ENCODE measurements at places on chromosomes 2 and 18. TPM values are rescaled to one million over a fixed set of nuclear protein-coding genes. Genes with fewer than 3 reads are reported as not detected.

DNA sequence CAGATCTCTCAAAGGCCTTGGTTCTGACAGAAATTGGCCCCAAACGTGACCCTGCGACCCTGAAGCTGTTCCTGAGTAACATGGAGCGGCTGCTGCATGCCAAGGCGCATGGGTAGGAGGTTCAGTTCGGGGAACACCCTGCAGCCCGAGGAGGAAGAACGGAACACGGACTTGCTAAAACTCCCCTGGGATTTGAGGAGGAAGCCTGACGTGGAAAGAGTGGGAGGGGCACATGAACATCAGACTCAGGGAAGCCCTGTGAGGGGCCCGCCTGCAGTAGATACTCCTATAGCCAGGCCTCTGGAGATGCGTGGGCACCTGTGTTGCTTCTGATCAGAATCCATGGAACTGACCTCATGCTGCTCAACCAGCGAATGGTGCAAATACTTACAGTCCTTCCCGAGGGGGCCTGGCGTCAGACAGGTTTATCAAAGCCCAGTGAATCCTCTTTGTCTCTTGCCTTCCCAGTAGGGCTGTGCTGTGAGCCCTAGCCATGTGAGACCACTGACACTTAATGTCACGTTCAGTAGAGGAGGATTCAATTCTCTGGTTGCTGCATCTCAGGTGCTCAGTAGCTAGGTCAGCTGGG lies 46.8 kb downstream of the IMPA2 start:
- peak; percentile 53 for DNase-seq

Gene GPAT2
- total RNA-seq: 9.4 TPM

Gene CRYBA2
- not detected for total RNA-seq

DNA sequence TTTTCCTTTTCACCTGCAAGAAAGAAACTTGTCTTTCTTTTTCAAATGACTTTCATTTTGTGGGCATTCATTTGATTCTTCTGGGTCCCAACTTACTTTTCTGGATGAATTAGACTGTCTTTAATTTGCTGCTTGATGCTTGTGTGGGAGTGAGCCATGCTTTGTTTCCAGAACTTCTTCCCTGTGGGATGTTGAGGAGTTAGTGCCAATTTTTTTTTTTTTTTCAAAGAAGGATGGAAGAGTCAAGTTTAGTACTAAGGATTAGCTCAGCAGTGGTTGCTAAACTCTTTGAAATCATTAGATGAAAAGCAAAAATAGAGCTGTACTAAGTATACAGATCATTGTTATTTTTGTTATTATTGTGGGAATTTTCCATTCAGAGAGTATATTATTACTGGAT lies 17.2 kb upstream of the KCTD1 start:
- DNase-seq: no peak

Gene ASXL3
- total RNA-seq: 6.6 TPM

DNA sequence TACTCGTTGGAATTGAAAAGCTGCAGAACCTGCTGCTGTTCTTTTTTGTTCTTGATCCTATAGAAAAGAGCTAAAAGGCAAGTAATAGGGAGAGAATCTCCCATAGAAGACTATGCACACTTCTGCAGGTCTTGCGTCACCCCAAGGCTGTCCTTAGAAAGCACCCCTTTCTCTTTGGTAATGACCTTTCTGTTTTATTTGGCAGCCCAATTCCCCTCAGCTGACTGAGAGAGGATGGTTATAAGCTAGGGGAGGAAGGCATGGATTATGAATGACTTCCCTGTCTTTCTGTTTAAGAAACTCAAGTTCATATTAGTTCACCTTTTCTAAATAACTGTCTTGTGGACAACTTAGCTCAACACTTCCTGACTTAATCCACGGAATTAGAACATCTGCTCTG lies 122.9 kb downstream of the TXNL1 start:
- DNase-seq: no peak

DNA sequence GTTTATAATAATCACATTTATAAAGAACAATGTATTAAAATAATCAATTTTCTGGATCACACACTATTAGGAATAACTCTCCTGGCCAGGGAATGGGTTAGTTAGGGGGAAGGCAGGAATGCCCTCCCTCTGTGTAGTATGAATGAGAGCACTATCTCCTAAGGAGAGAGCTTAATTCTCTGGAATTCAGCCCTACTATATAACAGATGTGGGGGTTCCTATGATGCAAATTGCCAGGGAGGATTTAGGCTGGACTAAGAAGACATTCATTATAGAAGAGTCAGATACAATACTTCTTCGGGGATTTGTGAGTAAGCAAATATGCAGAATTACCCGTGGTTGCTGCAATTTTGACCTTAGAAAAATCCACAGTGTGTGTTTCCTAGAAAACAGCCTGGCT lies 250.1 kb upstream of the VRK2 start:
- DNase-seq: no peak
